ENCODE measurements at places on chromosomes 6 and 20. TPM values are rescaled to one million over a fixed set of nuclear protein-coding genes. Genes with fewer than 3 reads are reported as not detected.

RIPOR3 gene
- total RNA-seq = 0.13 TPM

LINC00237 gene
- total RNA-seq = under 0.01 TPM

DEFB132 gene
- total RNA-seq = not detected

CNR1 gene
- total RNA-seq = under 0.01 TPM

SAMD3 gene
- total RNA-seq = not detected

STX11 gene
- total RNA-seq = 21.1 TPM

SLCO4A1 gene
- total RNA-seq = 0.90 TPM
